ENCODE measurements at places on chromosomes 12 and 14.

DNA sequence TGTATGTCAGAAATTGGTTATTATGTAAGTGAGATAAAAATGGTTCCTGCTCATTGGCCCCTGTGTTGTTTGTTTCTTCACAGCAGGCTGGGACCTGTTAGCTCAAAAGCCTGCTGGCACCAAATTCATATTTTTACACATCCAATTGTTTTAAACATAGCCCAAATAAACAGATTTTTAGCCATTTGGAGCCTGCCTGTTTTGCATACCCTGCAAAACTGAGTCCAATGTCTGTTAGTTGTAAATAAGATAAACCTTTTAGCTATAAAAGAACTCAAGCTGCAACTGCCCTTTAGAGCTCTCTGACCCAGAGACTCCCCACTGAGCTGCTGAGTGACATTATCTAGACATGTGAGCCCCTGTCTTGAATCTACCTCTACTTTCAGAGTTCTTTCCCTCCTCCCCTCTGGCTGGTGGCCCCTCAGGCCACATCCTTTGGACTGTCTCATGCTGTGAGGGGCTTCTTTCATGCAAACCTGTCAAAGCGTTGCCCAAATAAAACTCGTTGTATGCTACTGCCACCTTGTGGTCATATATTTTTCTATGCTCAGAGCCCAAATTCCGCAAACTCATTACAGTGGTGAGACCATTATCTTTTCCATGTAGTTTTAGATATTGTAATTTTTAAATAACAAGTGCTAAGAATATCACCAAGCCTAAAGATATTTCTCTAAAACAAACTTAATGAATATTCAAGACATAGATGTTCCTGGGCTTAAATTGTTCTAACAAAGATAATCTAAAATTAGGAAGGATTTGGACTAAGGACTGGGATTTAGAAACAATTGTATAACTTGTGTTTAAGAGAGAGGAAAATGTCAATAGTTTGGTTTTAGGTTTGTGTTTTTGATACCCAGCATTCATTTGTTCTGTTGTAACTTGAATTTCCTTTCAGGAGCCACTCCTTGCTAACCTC lies 337.9 kb downstream of the AACS start:
- no peak for DNase-seq

DNA sequence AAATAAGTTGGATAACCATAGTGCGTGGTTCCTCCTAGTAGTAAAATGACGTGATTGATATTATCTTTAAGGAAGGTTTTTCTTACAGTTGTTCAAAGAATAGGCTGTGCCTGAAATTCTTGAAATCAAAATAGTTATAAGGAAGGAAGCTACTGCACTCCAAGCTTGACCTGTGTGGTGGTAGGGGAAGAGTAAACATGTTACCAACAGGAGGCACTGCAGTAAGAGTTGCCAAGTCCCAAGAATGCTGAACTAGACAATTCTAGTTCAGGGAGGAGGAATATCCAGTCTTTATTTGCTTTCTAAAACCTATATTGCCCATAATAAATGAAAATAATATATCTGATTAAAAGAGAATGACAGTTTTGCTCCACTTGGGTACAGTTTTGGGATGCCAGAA lies 764.5 kb downstream of the TMTC2 start:
- no peak for DNase-seq

- DNase-seq = no peak
These were observed 134.1 kb downstream of the SLC41A2 start for GRCh38 chr12:104823985-104824461.

- DNase-seq = no peak
These were observed 77.3 kb upstream of the LTA4H start for GRCh38 chr12:96112733-96113132.

DNA sequence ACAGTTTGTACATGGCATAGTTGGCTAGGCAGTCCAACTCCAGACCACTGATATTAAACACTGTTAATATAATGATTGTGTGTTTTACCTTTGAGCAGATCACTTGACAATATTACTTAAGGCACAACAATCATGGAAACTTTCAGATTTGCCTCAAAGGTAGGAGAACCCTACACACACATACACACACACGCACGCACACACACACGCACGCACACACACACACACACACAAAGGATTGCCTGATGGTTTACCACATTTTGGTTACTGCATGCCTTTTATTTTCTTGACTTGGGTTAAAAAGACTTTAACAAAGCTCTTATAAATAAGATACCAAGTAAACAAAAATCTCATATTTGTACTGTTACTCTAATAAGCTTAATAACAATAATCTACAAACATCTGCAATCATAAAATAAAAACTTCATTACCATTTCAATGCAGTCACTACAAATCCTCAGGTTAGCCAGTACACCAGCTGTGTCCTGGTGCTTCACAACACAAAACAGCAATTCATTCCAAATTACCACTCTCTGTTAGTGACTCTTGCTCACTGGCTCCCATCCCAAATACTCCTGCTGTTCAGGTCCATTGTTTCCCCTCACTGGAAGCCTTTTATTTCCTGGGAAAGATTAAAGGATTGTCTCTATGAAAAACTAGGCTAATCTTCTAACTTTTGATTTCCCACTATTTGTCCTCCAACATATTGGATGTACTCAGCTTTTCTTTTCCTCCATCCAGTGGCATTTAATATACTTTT lies 175.2 kb upstream of the ATP2B1 start:
- DNase-seq = no peak

DNA sequence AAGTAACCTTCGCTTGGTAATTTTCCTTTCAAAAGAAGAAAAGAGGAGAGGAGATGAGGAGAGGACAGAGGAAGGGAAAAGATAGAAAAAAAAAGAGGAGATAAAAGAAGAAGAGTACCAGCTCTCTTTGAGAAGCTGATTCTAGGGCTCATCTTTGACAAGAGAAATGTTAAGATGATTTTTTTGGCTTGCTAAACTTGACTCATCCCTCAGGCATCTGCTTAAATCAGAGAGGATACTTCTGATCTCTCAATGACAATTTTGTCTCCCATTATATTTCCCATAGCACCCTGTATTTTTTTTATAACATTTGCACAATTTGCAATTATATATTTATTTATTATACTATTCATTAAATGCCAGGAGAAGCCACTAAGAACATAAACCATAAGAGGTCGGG lies 17.1 kb downstream of the SYT1 start:
- no peak for DNase-seq

DNA sequence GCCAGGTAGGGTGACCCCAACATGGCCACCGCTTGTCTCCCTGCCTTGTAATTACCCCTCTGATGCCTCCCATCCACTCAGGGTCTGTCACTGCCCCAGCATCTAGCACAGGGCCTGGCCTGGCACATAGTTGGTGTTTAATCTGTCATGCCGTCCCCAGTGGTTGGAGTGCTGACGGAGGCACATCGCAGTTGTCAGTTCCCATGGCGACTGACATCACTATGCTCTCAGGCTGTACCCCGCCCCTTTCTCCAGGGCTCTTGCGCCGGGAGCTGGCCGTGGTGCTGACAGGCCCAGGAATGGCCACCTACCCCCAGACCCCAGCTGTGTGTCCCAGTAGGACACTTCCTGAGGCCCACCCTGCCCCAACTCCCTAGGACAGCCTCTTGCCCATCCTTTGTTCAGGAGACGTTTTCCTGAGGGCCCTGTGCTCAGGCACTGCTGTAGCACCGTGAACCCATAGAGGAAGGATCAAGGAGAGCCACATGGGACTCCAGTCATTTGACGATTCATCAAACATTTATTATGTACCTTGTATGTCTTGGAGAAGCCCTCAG lies 23.0 kb downstream of the FAM222A start:
- DNase-seq = no peak

- DNase-seq = no peak
These were observed 78.2 kb upstream of the TMPO start for GRCh38 chr12:98437166-98437565.

GRCh38 chr12:50934371-50934851 lies 17.9 kb upstream of the HIGD1C start:
- no peak for DNase-seq

DNA sequence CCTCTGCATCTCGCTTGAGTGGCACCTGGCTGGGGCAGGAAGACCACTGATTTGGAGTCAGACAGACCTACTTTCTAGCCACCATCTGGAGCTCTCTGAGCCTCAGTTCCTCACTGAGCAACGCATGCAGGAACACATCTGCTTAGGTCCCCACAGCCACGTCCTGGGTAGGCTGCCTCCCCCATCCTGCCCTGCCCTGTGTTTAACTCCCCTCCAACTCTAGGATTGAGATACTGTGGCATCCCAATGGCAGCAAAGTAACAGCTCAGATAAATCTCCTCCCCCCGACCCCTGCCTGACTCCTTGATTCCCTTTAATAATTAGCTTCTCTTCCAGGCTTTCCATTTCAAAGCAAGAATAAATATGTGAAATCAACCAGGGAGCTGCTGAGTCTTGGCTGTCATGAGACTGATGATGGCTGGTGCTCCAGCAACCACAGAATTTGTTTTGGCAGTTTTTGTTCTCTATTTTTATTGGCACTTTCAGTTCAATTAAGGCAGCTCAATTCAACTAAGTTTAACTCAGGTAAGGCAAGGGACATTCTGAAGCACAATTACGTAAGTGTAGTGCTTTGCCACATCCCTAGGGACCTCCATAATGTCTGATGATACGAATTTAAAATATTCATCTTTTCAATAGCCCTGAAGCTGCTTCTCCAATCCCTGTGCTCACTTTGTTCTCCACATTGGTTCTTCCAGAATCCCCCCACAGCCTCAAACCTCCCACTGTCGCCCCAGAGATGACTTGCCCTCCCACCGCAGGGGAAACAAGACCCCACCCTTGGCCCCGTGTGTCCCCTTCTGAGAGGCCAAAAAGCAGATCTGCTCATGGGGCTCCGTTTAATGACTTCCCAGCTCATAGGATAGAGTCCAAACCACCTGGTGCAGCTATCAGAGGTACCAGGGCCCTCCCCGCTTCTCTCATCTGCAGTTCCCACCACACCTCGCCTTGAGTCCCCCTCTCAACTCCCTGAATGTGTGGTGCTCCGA lies 58.2 kb downstream of the ESR2 start:
- DNase-seq = no peak

DNA sequence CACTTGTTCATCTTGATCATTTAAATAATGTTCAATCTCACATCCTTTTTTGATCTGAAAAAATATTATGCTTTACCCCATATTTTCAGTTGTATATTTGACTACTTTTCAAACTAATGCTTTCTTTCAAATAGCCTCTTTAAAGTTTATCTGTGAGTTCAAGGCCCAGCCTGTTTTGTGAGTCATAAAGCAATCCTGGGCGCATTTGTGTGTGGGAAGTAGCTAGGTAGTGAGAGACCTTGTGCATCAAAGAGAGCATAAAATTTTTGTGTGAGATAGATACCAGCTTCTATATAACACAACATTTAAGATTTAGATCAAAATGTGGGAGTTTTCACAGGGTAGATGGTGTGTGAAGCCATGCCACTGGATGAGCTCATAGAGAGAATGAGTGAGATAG lies 405.6 kb downstream of the NAV3 start:
- DNase-seq = no peak

DNA sequence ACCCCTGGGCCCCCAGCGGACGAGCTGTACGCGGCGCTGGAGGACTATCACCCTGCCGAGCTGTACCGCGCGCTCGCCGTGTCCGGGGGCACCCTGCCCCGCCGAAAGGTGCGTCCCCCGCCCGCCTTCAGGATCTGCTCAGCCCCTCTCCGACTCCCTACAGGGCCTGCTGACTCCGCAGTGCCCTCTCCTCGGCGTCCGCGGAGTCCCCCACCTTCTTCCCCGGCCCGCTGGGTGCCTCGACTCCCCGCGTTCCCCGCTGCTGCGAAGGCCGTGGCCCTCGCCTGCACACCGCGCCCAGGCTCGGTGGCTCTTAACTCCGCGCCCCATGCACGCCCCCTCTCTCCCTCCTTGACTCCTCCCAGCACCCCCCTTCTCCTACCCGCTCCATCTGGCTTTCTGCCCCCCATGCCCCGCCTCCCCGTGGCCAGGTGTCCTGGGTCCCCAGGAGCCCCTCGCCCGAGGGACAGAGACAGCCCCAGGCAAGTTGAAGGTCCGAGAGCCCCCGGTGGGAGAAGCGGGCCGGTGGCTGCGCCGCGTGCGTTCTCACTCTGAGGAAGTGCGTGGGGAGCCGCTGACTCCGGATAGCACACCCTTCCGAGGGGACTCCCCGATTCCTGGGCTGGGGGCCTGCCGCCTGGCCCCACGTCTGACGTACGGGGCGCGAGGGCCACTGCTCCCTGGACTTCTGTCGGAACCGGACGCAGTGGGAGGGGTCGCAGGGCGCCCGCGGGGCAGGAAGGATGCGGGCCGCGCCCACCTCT lies 594 bp downstream of the TAMALIN start:
- no peak for DNase-seq

- no peak for DNase-seq
These were observed 20.7 kb downstream of the PELI2 start for GRCh38 chr14:56138928-56139327.

GRCh38 chr14:29274890-29275596 lies 508.5 kb downstream of the FOXG1 start:
- DNase-seq = no peak
